ENCODE measurements at places on chromosomes 4 and X.

DNA sequence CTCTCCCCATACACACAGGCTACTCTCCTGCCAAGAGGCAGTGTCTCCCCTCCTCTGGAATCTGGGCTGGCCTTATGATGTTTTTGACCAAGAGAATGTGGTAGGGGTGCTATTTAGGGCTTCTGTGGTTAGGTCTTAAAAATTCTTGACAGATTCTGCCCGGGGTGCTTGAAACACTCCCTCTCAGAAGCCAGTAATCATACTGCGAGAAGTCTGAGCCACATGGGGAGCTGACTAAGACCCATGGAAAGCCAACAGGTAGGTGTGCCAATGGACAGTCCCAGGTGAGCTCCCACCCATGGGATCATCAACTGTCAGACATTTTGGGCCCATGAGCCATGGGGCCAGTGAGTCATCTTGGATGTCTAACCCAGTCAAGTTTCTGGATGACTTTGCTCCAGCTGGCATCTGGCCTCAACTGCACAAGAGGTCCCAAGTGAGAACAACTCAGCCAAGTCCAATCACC, 315.7 kb downstream of the FBXW7 start:
- DNase-seq: no peak

DNA sequence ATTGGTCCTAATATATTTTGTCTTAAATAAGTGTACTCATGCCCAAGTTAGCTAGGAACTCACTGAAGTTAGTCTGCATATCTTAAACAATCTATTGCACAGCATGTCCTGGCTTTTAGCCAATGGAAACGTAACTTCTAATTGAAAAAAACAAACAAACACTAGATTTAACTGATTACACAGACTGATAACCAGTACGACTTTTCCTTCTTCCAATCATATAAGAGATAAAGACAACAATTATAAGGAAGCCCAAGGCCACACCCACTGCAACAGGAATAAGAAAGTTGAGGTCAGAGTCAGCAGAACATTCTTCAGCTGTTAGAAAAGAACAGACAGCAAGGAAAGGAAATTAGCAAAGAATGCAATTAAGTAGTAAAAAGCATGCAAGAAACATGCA, 40.8 kb downstream of the LAMP2 start:
- no peak for DNase-seq

DNA sequence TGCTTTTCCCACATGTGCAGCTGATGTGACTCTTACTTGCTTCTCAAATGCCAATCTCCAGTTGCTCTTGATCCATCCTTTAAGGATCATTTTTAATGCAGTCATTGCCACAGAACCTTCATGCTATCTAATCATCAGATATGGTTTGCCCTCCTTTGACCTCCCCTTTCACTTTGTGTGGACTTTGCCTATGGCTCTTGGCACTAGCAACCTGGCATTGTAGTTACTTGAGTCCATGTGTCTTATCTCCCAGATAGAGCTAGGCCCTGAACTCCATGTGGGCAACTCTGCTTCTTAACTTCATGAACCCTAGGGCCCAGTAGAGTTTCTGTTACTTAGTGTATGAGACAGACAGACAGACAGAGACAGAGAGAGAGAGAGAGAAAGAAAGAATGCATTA, 41.6 kb downstream of the MTM1 start:
- DNase-seq: no peak

DNA sequence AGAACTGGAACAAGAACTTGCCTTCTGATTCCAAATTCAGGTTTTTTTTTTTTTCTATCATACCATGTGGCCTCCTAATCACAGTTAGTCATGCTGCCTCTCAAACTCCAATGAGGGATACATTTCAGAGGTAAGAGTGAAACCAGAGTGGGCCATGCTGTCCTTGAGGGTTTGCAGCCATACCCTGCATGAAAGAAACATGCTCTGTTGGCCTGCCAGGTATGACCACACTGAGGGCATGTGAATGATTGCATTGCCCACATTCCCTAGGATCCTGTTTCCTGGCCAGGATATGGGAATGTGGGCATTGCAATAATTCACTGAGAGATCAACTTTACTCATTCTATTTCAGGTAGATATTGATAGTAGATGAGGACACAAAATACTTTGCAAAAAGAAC, 56.4 kb upstream of the DDIT4L start:
- DNase-seq: no peak

DNA sequence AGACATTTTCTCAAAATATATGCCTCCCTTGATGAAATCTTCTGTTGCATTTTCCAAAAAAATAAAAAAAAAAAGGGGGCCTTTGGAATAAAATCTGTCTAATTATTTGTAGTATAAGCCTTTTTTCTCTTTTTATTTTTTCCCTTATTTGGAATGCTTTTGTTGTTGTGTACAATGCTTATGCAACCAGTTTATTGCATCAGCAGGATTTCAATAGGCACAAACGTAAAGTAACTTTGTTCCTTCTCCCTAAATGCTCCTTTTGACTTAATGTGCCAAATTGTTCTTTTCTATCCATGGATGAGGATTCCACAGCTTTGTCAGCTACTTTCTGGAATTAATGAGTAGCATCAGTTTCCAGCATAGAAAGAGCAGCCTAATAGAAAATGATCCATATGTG, 59.6 kb upstream of the HPGD start:
- DNase-seq: no peak

Measured in stimulated activated CD8-positive, alpha-beta memory T cell treated with anti-CD3 and anti-CD28 coated beads, Interleukin-4, amount 100 ng/mL, for 1 hour (primary cell).